Kasumi-1 (cell line): ENCODE measurements at places on chromosomes 1 and 21.

- DNase-seq: peak; percentile 27
These were observed 10.9 kb downstream of the S100PBP start for GRCh38 chr1:32828341-32828740.

DNA sequence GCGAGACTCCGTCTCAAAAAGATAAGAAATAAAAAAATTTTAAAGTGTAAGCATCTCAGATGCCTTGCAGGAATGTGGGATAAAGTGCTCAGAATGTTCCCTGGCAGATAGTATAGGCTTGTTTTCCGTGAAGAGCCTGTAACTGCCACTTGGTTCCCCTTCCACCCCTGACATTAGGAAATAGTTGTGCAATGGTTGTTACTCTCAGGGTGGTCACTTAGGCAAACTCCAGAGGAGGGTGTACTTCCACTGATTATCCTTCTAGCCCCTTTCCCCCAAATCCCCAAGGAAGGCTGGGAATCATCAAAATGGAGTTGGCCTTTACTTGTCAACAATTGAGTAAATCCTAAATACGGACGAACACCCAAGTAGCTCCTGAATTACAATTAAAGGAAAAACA is 10.4 kb downstream of the RPL11 start:
- no peak for DNase-seq

GRCh38 chr1:170694172-170694926 is 30.4 kb downstream of the PRRX1 start:
- DNase-seq: no peak

GRCh38 chr1:117556341-117556740 is 49.5 kb upstream of the TENT5C start:
- DNase-seq: peak; percentile 58

DNA sequence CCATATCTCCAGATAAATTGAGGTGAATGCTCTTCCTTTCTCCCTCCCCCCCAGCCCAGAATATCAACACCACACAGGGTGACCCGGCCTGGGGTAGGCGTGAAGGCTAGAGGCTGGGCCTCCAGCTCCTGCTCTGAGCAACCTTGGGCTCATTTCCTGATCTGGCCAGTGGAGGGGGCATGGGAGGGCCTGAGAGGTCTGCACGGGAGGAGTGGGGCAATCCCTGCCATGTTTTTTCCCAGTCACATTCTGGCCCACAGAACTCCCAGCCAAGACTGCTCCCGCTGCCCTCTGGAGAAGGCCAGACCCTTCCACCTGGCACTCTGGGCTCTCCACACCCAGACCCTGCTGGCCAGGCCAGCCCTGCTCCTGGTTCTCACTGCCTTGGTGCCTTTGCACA is 3.9 kb downstream of the CLDN19 start:
- DNase-seq: peak; percentile 48

- DNase-seq: no peak
These were observed 9.9 kb downstream of the AMPD2 start for GRCh38 chr1:109629372-109630030.

GRCh38 chr21:33035147-33035546 is 9.4 kb downstream of the OLIG2 start:
- DNase-seq: no peak

DNA sequence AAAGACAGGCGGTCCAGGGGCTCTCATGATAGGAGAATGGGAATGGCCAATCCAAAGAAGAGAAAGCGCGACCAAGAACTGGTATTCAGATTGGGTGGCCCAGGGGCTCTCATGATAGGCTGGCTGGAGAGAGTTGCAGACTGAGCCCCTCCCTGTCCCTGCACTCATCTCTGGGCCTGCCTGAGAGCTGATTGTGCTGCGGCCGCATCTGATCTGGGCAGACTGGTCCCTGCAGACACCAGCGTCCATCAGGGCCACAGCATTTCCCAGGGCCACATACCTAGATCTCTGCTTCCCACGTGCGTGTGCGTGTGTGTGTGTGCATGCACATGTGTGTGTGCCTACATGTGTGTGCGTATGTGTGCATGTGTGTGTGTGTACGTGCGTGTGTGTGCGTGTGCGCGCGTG is 30.4 kb upstream of the MAN1C1 start:
- no peak for DNase-seq

GRCh38 chr1:169204157-169204556 is 97.7 kb downstream of the ATP1B1 start:
- no peak for DNase-seq

- DNase-seq: no peak
These were observed 567.3 kb upstream of the ADAMTS5 start for GRCh38 chr21:27534206-27534605.

DNA sequence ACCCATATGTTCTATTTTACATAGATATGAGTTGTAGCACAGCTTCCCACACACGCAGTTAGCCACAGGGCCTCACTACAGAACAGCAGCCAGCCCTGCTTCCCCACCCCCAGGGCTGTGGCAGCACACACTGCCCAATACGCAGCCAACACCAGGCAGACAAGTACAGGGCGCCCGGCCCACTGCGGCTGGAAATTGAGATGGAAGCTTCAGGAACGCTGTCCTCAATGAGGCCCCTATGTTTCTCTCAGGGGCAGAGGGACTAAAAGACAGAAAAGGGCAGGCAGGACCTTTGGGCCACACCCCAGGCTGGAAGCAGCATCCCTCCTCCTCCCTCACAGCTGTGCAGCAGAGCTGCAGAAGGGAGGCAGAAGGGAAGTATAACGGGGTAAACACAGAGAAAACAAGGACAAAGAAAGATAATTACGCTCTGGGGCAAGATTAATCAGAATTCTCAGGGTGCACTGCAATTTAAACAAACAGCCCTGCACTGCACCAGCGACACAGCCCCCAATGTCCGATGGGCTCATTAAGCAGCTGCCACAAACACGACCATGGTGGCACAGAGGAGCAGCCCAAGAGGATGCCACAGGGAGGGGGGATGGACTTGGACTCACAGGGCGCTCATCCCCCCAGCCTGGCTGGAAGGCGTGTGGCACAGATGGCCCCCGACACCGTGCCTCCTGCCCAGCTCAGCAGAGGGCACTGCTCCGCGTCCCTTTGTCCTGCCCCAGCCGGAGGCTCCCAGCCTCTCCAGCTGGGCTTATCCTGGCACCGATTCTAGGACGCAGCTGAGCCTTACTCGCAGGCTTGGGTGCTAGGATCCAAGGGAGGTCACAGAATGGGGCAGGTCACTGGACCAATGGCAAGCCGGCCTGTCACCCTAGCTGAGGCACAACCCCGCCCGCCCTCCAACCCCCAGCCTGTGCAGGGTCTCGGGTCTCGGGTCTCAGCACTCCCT is 14.2 kb downstream of the WDR4 start:
- DNase-seq: no peak

GRCh38 chr1:233700338-233700737 is 86.4 kb downstream of the KCNK1 start:
- no peak for DNase-seq

- DNase-seq: no peak
These were observed 24.1 kb upstream of the DESI2 start for GRCh38 chr1:244628789-244629188.

DNA sequence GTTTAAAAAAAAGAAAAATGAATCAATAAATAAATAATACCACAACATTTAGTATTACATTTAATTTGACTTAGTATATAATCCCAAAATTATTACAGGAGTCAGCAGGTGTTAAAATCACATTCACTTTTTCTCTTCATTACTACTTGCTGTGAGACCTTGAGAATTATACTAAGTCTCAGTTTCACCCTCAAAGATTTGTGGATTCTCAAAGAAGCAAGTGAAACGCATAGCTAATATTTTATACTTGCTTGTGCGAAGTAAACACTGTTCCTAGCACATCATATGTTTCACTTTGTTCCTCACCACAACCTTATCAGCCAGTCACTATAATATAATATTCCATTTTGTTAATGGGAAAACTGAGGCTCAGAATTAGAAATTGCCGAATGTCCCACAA is 4.0 kb downstream of the CLCA1 start:
- no peak for DNase-seq

- no peak for DNase-seq
These were observed 510.0 kb downstream of the LTN1 start for GRCh38 chr21:28482657-28483056.

DNA sequence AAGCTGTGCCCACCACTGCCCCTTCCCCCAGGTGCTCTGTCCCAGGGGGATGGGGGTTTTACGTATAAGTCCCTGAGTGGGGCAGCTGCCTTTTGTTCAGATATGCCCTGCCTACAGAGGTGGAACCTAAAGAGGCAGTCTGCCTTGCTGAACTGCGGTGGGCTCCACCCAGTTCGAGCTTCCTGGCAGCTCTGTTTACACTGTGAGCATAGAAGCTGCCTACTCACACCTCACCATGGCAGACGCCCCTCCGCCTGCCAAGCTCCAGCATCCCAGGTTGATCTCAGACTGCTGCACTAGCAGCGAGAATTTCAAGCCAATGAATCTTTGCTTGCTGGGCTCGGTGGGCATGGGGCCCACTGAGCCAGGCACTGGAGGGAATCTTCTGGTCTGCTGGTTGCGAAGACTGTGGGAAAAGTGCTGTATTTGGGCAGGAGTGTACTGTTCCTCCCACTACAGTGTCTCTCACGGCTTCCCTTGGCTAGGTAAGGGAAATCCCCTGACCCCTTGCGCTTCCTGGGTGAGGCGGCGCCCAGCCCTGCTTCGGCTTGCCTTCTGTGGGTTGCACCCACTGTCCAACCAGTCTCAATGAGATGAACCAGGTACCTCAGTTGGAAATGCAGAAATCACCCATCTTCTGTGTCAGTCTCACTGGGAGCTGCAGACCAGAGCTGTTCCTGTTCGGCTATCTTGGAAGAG is 17.6 kb upstream of the RWDD3 start:
- no peak for DNase-seq

DNA sequence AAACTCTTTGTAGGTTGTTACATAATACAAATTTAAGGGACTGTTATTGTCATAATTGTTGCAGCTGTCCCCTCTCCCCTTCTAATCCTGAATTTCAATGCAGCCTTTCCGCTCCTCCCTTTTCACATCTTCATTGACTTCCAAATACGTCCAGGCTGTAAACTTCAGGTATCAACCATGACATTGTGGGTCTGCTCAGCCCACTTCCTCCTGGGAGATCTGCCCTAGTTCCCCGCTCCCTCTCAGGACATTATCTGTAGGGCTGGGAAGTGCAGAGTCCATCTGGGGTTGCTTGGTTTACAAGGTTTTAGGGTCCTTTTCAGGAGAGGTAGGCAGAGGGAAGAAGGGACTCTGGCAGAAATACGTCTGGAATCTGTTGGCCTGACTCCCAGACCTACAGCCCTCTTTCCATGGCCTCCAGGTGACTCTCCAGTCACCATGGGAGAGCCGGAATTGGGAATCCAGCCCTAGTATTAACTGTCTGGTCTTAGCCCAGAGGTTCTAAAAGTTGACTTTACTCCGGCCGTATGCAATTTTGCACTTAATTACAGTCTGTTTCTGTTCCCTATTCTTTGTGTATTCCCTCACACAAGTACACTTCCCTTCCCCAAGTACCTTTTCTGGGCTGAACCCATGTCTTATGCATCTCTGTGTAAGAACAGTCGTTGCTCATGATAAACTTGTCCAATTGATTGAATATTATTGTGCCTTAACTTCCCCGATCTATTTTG is 4.7 kb upstream of the DENND2D start:
- peak; percentile 6 for DNase-seq

DNA sequence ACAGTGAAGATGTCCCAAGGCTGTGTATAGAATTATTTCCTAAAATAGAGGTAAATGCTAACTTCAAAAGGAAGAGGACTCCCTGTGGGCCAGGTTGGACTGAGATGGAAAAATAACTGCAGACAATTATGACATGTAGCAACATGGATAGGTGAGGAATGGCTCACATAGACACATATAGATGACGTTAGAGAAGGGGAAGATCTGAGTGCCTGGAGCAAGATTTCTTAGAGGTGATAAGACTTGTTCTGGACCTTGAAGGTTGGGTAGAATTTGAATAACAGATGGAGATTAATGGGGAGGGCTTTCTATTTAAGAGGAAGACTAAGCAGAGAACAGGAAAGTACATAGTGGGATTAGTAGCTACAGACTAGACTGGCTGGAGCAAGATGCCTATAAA is 76.9 kb downstream of the C1orf21 start:
- DNase-seq: no peak

DNA sequence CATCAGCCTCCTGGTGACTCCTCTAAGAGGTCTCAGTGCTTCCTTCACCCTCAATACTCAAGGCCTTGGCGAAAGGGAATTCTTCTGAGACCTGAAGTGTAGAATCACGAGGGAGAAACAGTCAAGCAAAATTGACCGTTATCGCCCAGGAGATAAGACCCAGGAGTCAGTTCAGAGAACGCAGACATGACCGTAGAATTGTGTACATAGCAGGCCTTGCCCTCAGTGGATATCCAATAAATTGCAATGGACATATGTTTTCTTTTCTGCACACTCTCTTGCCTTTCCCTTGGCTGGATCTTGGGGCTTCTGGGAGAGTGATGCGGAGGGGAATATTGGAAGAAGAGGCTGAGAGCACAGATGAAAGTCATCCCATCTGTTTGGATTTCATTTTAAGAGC is 15.7 kb upstream of the ETS2 start:
- DNase-seq: no peak

DNA sequence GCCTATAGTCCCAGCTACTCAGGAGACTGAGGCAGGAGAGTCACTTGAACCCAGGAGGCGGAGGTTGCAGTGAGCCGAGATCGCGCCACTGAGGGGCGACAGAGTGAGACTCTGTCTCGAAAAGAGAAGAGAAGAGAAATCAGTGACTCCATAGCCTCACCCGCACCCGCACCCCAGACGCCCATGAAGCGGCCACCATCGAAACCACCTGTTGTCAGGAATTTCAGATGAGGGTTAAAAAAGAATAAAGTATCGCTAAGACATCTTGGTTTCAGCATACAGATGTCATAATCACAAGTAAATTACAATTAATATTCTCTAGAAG is 47.4 kb downstream of the NPHP4 start:
- DNase-seq: no peak

DNA sequence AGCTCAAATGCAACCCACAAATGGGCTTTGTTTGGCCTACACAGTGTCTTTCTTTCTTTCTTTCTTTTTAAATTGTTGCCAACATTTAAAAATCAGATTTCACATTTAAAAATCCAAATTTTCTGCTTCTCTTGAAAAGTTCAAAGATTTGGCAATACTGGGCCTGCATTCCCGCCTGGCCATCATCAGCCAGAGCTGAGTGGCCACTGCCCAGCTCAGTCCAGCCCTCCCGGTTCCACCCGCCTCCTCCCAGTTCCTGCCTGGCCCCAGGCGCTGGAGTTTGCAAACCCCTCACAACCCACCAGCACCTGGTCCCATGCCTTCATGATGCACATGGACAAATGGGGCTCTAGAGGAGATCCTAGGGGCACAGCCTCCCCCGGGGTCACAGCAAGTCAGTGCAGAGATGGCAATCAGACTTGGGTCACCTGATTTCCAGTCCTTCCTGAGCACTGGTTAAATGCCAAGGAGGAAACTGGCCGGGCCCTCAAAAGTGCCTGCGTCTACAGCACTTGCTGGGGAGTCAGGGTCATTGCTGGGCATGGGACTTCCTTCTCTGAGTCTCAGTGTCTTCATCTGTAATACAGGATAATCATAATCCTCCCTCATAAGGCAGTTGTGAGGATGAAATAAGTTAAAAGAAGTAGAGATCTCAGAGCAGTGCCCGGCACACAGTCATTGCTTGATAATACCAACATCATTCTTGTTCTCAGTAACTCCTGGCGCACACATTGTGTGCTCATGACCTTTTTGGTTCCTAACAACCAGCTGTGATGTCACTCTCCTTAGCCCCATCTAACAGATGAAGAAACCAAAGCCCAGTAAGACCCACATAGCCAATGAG is 41.0 kb upstream of the LAPTM5 start:
- no peak for DNase-seq
